ENCODE measurements at places on chromosomes 13 and 19.

DNA sequence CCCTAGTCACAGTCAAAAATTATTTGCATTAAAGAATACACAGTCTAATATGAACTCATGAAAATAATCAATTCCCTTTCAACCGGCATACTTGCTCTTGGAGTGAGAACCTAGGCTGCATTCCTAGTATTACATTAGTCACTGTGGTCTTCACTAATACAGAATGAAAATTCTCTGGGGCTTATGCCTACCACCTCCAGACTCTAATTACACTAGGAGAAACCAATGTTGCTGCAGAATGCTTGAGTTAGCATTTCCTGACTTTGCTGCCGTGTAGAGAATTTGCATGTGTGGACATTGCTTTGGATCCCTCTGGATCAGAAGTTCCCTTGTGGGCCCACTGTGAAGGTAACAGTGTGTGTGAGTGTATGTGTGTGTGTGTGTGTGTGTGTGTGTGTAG, 87.8 kb downstream of the CCNA1 start:
- DNase-seq = no peak

DNA sequence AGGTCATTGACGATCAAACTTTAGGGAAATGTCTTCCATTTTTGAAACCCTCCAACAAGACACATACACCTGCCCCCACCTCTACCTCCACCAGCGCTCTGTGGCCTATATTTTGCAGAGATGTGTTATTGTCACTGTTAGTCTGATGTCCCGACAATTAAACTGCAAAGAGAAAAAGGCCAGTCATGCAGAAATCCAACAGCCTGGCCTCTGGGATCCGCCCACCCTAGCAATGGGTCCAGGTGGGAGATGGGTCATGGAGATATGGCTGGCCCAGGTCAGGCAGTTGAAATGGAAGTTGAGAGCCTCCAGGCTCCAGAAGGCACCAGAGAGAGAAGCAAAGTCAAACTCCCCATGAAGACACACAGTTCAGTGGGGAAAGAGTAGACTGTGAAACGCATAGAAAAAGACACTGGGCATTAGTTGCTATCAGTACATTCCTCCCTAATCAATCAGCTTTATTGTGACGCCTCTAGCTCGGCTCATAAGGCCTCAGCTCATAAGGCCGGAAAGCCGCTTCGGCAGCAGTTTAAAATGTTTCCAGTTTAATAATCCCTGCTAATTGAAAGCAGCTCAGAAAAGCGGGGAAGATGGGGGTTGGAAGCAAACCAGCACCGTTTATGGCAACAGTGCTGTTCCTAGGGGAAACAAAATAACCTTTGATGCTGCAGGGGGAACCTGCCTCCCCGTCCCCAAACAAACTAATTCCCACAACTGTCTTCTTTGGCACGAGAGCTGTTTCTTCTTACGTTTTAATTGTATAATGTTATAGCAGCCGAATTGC, 239.7 kb upstream of the ZNF507 start:
- no peak for DNase-seq

- DNase-seq = no peak
Measured at GRCh38 chr13:64078480-64078936, 2662.9 kb upstream of the PCDH20 start.

GRCh38 chr13:66657165-66657881, 572.8 kb downstream of the PCDH9 start:
- no peak for DNase-seq

DNA sequence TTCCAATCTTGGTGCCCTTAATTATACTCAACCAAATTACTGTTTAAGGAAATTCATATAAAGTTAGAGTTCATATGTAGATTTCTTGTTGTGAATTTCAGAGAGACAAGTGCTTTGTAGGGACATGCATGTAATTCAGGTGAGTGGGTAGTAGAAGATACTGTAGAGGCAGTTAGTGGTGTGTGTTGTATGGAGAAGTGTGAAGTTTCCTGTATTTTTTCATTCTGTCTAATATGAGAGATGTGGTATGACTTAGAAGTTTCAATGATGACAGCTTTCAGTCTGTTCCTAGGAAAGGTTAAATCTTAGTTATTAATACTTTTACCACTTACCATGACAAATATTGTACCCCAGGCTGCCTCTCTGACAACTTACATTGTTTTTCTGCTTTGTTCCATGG, 294.2 kb downstream of the TDRD3 start:
- no peak for DNase-seq

GRCh38 chr13:75325711-75326110, 156.3 kb downstream of the TBC1D4 start:
- no peak for DNase-seq

DNA sequence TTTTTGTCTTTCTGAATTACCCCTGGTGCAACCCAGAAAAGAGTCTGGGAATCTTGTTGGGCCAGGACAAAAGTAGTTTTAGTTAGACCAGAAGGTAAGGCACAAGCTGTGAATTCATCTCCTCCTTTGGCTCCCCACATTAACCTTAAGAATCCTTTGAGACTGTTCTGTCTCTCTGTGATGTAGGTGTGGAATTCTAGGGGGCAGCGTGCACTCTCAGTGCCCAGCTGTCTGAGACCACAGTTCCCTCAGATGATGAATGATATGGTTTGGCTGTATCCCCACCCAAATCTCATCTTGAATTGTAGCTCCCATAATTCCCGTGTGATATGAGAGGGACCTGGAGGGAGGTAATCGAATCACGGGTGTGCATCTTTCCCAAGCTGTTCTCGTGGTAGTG, 43.9 kb downstream of the ZNF506 start:
- DNase-seq = no peak

DNA sequence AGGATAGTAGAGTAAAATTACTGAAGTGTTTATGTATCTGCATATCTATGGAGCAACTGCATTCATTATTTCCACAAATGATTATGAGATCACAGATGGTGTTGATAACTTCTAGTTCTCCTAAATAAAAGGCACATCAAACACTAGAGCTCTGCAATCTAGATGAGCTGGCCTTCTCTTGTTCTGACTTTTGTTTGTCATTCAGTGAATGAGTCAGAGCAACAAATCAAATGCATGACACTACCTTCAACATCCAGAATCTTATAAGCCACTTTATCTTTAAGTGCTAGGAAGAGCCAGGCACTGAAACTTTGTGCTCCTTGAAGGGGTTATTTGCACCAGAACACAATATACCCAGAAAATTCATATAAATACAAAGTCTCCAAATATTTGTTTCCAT, 456.0 kb downstream of the PCDH17 start:
- DNase-seq = no peak

- no peak for DNase-seq
Measured at GRCh38 chr13:44629465-44630183, 53.5 kb upstream of the TSC22D1 start.
